ENCODE measurements at places on chromosomes 16 and 17.

DNA sequence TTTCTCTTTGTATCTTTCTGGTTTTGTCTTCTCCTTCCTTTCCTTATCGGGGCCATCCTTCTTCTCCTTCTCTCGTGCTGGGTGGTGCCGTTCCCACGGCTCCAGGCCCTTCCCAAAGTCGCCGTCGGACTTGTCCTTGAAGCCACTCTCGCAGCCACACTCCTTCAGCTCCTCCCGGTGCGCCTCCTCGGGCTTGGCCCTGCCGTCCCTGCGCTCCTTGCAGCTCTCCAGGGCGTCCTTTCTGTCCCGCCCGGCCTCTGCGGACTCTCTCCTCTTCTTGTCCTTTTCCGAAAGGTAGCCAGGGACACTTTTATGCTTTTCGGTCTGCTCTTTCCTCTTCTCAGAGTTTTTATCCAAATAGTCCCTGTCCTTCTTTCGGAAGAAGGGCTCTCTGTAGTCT is 65.9 kb downstream of the ZNF778 start:
- no peak for DNase-seq

DNA sequence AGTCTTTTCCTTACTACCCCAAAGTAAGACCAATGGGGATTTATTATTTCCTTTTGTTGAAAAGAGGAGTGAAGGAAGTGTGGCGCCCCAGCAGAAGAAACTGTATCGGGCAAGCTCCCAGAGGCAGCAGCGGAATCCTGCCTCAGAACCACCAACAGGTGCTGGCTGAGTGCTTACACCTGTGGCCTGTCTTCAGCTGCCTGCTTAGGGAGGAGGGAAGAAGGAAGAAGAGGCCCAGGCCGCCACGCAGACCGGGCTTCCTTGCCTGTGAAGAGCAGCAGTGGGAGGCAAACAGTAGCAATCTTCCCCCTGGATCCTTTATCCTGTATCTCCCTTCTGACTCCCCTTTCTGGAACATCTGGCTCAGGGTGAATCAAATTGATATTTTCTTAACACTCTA is 134.7 kb downstream of the AATF start:
- no peak for DNase-seq

DNA sequence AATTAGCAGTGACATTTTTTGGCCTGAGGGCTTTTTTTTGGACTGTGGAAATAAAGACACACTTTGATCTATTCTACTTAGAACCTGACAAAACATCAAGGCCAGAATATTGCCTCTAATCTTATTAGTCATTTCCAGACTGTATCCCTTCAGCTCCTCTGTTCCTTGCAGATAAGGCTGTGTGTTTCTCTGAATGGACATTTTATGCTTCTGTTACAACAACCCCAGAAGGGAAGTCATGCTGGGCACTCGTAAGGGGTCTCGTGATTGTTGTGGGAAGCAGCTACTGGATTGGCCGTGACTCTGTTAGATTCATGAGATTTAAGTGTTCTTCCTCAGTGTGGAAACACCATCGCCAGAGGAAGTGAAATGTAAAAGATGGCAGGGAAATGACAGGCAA is 31.6 kb upstream of the HS3ST2 start:
- DNase-seq: no peak

- no peak for DNase-seq
Measured at GRCh38 chr17:81271226-81271625, 23.9 kb downstream of the SLC38A10 start.

- DNase-seq: no peak
Measured at GRCh38 chr17:76683921-76684745, 26.6 kb downstream of the MXRA7 start.

DNA sequence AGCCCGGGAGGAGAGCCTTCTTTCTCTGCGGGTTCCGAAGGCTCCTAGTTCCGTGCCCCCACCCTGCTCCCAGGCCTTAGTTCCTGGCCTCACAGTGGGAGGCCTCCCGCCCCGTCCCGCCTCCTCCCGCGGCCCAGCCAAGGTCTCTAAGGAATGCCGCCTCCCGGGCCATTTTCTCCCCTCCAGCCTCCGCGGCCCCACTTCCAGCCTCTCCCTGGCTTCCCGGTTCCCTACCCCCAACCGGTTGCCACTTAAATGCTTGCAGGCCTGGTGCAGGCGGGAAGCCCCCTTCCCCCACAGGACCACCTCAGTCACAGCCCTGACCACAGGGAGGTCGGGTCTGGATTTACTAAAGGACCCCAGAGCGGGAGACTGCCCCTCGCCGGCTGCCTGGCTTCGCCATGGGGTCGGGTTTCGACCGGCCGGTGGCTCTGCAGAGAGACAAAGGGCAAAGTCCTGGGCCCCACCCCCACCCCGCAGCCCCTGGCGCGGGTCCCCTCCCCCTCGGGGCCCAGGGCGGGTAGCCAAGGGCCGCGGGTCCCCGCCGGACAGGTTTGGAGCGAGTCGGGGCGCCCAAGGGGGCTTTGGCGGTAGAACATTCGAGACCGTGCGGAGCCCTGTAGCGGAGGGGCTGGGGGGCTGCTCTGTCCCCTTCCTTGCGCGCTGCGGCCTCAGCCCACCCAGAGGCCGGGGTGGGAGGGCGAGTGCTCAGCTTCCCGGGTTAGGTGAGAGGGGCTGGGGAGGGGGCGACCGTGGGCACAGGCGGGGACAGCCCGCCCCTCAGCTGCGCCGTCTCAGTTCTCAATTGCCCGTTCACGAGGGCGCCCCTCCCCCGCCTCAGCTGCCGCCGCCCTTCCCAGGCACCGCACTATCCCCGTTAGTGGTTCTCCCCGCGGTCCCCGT is 16.4 kb downstream of the IGF2BP1 start:
- DNase-seq: no peak

GRCh38 chr16:60060731-60061130 is 1326.6 kb upstream of the GOT2 start:
- no peak for DNase-seq

Data from stimulated activated CD4-positive, alpha-beta T cell treated with anti-CD3 and anti-CD28 coated beads, Interleukin-15, amount 100 ng/mL, for 48 hours (primary cell).